ENCODE measurements at places on chromosomes 2 and 18. TPM values are rescaled to one million over a fixed set of nuclear protein-coding genes. Genes with fewer than 3 reads are reported as not detected.

The PROM2 gene
- not detected for total RNA-seq

The CD8B2 gene
- not detected for total RNA-seq

The APLF gene
- total RNA-seq: 0.59 TPM

The KRTCAP3 gene
- total RNA-seq: 1.1 TPM

The GCG gene
- not detected for total RNA-seq

The BUB1 gene
- 32.4 TPM for total RNA-seq

The VWC2L gene
- total RNA-seq: not detected

All from A549 treated with RU486 at 1 μM for 4 hours (cell line).